ENCODE measurements at places on chromosomes 12 and 14.
A peak's percentile ranks its signal among the peaks of the same experiment; 100 is the strongest.

DNA sequence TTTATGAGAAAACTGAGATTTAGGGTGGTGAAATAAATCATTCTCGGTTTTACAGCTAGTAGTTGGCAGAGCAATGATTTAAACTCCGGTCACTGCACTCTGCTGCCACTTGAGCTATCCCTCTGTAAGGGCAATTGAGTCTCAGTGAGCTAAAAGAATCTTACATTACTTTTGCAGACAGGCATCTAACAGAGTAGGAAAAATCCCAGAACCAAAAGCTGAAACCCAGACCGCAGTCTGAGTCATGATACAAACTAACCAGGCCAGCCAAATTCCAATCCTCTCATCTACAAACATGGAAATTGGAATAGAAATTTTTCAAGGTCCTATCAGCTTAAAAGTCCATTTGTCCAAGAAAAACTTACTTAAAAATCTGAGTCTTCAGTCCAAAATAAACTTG is 73.7 kb downstream of the ANKS1B start:
- no peak for DNase-seq

DNA sequence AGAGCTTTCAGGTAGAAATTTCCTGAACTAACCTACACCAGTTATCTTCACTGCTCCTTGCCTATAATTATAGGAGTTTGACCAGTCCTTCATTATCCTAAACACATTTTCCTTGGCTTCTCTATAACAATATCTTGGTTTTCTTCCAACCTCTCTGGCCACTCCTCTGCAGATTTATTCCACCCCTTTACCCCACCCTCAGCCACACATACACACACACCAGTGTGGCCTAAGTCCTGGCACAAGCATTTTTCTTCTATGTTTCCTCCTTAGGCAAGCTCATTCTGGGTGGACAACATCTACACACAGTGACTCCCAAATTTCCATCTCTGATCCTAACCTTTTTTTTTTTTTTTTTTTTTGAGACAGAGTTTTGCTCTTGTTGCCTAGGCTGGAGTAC is 25.1 kb downstream of the CDK17 start:
- DNase-seq, result no peak

DNA sequence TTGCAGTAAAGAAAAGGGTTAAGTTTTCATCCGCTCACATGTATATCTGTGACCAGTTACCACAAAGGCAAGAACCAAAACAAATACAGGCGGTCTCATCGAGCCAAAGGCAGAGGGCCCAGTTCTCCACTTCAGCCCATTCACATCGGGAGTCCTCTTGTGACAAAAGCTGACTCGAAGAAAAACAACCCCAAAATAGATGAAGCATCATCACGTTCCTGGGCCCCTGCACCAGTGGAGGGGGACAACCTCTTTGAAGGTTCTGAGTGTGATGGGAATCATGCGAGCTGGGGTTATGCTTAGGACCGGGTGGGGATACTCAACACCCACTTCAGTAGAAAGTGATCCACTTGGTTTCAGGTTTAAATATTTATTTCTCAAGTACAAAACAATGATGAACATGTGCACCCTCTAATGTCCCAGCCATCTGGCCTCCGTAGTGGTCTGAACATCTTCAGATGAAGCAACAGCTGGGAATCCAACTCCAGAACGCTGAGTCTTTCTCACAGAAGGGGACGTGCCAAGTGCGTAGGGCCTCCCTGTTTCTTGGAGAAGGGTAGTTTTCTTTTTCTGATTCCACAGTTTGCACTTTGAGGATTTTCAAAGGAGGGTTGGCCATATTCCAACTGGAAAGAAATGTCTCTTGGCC is 8.4 kb downstream of the GSC start:
- DNase-seq, result no peak

- DNase-seq, result no peak
Measured at GRCh38 chr12:85823436-85824180, 12.6 kb downstream of the RASSF9 start.

DNA sequence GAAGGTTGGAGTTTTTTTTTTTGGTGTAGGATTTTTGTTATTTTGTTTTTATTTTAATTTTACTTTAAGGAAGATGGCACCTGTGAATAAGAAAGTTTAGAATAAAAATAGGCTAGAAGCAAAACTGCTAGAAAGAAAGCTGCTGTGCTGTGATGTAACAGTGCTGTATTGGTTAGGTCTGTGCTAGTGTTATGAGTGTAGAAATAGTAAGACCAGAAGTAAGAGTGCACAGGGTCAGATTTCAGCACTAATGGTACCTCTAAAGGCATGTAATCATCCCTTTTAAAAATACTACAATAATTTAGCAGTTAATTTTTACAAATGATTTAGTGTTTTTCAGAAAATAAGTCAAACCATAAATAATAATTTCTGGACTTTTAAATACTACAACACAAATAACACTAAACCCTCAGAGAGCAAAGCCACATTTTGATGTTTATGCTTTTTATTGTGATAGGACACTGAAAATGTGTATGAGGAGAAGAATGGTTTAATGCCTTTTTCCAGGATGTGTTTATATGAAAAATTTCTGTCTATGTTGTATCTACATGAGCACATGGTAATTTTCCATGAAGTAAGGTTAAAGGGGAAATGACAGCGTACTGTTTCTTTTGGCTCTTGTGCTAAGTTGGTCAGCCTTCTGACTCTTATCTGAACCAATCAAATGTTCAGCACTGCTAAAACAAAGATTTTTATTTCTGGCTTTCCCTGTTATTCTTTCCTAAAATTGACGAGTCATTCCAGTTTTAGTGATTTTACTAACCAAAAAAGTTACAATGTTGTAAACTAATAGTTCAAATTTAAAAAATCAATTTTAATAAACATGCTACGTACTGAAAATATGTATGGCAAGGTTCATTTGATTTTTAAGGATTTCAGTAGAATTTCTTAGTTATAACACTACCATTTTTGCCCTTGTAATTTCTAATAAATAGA is 96.1 kb downstream of the PPHLN1 start:
- no peak for DNase-seq

DNA sequence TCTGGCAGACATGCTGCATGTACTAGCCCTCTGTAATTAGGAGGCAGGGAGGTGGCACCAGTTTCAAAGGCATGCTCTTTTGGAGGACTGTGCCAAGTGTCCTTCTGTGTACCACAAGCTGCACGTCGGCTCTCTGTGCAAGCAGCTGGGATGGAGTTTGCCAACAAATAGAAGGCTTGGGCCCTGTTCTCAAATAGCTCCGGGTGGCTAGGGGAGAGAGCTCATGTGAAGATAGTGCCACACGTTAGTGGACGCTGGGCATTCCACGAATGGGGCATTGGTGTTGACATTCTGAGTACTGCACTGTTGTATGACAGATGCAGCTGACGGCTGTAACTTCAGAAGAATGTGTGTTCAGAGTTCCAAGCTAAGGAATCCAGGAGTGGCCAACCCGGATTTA is 4.4 kb downstream of the AACS start:
- no peak for DNase-seq

GRCh38 chr14:102805371-102805891 is 28.2 kb downstream of the TRAF3 start:
- no peak for DNase-seq

DNA sequence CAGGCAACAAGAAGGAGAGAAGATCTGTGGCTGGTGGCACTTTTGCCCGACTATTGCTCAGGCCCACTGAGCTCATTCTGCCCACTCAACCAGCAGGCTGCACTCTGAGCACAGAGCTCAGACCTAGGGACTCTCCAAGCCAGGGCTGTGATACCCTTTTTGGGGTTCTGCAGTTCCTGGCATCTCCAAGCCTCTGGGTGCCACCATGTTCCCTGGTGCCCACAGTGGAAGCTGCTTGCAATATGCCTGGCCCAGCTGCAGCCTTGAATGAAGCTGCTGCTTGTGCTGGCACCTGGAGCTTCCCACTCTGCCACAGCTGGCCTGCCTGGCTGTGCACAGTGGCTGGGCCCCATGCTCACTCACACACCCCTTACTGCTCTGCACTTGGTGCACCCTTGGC is 236.1 kb downstream of the ADGRD1 start:
- no peak for DNase-seq

DNA sequence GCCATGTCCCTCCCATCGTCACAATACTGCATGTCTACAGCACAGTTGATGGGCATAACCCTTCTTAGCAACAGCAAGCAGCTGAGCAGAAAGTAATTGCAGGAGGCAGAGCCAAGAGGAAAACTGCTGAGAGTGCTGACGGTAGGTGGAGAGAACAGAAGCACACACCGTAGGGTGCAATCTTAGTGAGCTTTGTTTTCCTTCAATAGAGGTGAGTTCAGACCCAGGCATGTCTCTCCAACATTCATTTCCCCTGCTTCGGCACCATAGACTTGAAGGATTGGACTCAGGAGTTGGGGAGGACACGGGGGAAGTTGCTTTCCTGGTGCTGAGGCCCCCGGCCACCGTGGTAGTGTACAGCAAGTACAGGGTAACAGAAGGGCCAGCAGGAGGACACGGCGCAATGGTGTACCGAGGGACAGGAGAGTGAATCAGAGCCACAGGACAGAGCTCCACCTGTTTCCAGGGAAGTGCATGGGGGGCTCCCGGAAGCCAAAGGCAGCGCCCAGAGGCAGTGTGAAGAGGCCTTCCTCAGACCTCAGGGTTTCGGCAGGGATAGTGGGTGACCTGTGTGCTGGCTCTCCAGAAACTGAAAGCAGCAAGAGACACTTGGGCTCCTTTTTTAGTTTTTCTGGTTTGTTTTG is 36.3 kb upstream of the SINHCAF start:
- DNase-seq, result peak; percentile 64

- DNase-seq, result no peak
Measured at GRCh38 chr12:124582108-124582424, 14.7 kb upstream of the NCOR2 start.

DNA sequence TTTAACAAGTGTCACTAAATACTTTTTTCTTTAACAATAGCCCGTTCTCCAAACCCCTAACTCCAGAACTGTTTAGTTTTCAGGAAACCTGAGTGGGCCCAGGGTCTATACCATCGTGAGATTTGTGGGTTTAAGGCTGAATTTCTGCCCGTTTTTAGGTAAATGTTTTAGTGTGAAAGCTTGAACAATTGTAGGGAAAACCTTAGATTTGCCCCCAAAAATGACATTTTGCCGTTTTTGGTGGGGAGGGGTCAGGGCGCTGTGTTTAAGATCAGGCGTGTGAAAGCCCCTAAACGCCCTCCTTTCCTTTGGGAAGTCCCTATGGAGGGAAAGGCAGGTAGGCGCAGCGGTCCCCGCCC is 320 bp upstream of the PRPF39 start:
- no peak for DNase-seq

- DNase-seq, result no peak
Measured at GRCh38 chr14:91303091-91303923, 58.8 kb upstream of the GPR68 start.

DNA sequence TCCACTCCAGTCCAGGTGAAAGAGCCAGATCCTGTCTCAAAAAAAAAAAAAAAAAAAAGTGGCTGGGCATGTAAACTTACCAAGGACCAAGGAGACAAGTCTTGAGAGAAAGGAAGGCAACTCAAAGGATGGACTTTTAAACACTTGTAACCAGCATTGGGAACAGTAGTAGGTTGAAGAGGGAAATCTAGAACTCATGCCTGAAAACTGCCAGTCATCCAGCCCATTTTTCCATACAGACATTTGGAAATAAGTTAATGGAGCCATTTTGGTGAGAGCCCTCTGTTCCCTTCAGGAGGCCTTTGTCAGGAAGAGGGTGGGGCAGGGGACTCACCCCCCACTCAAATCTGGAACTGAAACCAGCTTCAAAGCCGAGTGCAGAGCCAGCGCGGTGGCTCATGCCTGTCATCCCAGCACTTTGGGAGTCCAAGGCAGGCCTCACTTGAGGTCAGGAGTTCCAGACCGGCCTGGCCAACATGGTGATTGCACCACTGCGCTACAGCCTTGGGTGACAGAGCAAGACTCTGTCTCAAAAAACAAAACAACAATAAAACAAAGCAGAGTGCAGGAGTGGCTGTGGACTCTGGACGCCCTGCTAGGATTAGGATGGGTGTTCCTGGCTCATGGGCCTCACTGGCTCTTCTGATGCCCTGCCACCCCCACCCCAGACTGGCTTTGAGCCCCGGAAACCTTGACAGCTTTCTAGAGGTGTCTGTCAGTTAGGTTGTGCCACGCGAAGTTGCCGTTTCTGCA is 1.6 kb upstream of the MLXIP start:
- DNase-seq, result no peak

DNA sequence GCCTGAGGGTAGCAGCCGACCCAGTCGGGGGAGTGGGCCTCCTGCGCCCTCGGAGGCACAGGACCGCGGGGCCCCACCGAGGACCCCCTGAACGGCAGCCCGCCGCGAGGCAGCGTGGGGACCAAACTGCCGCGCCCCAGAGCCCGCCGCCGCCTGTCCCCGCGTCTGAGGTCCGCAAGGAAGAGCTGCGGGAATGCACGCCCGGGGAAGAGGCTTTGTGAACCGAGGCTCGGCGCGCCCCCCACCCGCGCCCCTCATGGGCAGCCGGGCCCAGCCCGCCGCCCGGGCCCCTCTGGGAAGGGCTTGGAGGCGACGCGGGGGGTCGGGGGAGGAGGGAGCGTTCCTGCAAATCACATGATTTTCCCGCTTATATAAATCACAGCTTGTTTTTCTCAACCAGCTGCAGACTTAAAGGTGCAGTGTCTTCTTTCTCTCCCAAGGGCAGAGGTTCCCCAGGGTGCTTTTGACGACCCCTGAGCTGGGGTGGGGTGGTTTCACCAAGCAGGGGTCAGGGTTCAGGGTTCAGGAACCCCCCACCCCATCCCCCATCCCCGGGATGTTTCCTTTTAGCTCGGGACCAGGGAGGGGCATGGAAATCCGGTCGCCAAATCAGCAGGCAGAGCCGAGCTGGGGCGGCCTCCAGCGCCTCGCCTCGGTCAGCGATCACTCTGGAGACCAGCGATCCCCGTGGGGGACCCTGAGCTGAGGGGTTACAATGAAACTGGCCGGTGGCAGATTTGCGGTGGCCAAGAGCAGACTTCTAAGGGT is 44.7 kb upstream of the ATP23 start:
- no peak for DNase-seq

DNA sequence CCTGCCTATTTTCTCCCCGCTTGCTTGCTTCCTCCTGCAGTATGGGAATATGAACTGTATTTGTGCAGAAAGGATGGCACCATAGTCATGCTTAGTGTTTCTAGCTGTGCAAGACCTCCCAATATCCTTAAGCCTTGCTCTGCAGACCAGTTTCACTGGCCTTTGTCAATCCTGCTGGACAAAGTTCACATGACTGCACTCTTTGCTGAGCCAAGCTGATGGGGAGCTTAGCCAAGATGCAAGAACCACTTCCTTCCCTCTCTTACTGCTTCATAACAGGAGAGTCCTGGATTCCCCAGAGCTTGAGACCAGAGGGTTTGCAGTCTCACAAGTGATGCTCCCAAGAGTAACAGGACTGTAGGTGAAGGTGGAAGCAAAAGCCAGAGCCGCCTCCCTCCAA is 3.8 kb downstream of the ASIC1 start:
- DNase-seq, result no peak

DNA sequence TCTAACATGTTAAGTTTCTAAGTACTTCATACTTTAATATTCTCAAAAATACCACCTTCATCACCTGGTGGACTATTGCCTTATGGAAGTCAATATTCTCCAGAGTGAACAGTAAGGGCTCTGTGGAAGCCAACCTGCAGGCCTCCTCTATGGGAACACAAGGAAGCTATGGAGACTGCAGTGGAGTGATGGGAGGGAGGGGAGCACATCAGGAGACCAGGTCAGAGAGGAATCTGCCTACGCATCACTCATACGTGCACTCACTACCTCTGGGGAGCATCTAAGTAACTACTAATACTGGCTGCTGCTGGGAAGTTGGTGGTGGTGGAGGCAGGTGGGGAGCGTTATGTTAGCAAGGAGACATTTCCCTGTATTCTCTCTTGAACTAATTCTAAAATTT is 19.9 kb downstream of the HECTD4 start:
- no peak for DNase-seq

- no peak for DNase-seq
Measured at GRCh38 chr14:94921882-94922585, 152.1 kb upstream of the GSC start.

GRCh38 chr14:78479127-78479780 is 309.1 kb downstream of the NRXN3 start:
- DNase-seq, result no peak
